IPS DF 6.9 (cell line): ENCODE measurements at places on chromosomes 11 and 22.

DNA sequence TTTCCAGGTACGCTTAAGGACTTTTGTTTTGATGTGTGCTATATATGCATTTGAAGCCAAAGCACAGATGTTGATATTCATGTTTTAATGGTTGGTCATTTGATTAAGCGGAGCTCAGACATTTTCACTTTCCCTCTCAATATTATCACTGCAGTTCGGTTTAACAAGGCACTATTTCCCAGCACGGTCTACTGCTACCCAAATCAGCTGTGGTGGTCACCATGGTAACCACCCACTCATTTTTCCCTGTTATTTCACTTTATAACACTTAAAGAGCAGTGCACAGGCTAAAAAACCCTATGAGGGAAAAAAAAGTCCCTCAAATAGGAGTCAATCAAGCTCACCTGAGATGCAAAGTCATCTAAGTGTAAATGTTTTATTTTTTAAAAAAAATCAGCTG, 439.6 kb upstream of the CCDC90B start:
- H3K27me3 ChIP-seq, result no peaks in the 10 kb centered on the region
- H3K27ac ChIP-seq, result no peak overlapping the region
- peaks cover 4% of the 10 kb centered on the region for H3K4me1 ChIP-seq

GRCh38 chr11:113664981-113665710, 41.0 kb downstream of the TMPRSS5 start:
- H3K36me3 ChIP-seq, result no peaks in the 10 kb centered on the region
- no peak for DNase-seq
- no peaks in the 10 kb centered on the region for H3K27me3 ChIP-seq
- H3K4me3 ChIP-seq, result no peak overlapping the region
- peaks cover 1% of the 10 kb centered on the region; the same call in 1 of the 2 replicates for H3K4me1 ChIP-seq

- no peak for DNase-seq
- no peak overlapping the region for H3K27ac ChIP-seq
- no peaks in the 10 kb centered on the region for H3K27me3 ChIP-seq
- H3K4me3 ChIP-seq, result no peak overlapping the region
- peaks cover 9% of the 10 kb centered on the region; the same call in 1 of the 2 replicates for H3K36me3 ChIP-seq
Measured at GRCh38 chr11:65090628-65091027, 5.4 kb upstream of the VPS51 start.

DNA sequence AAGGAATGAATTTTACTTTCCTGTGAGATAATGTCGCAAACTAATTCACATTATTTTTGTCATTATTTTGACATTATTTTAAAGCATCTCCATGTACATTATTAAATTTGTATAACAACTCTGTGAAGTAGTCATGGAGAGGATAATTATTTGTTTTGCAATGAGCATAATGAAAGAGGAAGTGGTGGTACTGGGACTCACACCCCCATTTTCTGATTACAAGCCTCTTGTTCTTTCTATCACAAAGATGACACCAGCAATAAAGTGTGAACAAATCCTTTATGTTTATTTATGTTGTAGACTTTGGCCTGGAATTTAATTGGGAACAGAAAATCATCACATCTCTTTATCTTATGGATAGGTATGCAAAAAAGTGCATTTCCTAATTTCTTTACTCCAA, 522.6 kb downstream of the TMEM135 start:
- H3K27ac ChIP-seq, result no peak overlapping the region
- no peaks in the 10 kb centered on the region for H3K36me3 ChIP-seq
- no peak overlapping the region for H3K4me3 ChIP-seq
- H3K27me3 ChIP-seq, result no peaks in the 10 kb centered on the region

GRCh38 chr11:75346912-75347647, 4.4 kb downstream of the ARRB1 start:
- H3K27me3 ChIP-seq, result no peaks in the 10 kb centered on the region
- no peaks in the 10 kb centered on the region for H3K36me3 ChIP-seq
- DNase-seq, result no peak
- H3K4me1 ChIP-seq, result peaks cover 8% of the 10 kb centered on the region
- no peak overlapping the region for H3K27ac ChIP-seq
- no peak overlapping the region for H3K4me3 ChIP-seq

DNA sequence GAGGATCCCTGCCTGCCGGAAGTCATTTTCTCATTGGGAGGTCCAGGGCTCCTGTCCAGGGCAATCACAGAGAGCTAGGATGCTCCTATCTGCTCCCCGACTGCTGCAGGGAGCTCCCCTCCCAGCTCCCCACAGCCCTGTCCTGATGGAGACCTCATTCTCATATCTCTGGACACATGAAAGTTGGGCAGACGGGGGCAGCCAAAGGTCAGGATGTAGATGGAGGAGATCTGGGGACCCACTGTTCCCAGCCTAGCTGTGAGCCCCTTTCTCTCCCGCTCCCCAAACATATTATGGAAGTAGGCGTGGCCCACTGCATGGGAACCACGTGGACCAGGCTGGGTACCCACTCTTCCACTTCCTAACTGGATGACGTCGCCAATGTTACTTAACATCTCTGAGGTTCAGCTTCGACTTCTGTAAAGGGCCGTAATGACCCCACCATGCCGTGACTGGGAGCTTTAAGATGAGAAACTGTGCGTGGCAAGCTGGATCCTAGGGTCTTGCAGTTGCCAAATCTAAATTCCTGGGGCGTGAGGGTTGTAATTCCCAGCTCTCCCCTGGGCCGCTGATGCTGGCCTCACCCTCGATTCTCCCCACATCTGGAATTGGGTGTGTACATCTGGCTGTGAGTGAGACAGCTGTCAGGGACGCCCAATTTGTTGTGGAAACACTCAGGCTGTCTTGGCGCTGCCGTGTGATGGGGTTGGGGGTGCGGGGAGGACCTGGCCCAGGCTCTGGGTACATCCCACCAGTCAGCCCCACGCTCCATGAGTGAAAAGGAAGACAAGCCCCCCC, 1.8 kb downstream of the CDC42EP2 start:
- no peak overlapping the region for H3K4me3 ChIP-seq
- no peak overlapping the region for H3K27ac ChIP-seq
- H3K4me1 ChIP-seq, result peaks cover 7% of the 10 kb centered on the region
- peaks cover 9% of the 10 kb centered on the region for H3K36me3 ChIP-seq
- peaks cover 3% of the 10 kb centered on the region; the same call in 1 of the 2 replicates for H3K27me3 ChIP-seq

DNA sequence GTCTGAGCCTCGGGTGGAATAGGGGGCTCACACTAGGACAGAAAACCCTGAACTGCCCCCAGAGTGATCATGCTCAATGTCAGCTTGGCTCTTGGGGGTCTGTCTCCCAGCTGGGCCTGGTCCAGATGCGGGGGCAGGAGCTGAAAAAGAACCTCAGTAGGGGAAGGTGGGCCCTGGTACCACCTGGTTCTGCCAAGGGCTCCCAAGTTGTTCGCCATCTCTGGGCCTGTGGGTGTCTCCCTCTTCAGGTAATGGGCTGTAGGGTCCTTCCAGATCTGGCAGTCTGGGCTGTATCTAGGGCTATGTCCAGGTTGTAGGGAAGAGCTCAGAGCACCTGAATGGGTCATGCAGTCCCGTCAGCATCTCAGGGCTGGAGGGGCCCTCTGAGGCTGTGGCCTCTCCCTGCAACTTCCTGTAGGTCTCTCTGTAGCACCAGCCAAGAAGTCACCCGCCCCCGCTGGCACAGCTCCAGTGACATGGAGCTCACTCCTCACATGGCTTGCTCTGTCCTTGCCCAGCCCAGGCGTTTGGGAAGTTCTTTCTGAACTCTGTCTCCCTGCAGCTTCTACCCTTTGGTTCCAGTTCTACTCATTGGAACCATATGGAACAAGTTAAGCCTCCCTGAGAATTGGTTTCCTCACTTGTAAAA, 33.0 kb upstream of the SOX10 start:
- H3K4me3 ChIP-seq, result no peak overlapping the region
- H3K27me3 ChIP-seq, result no peaks in the 10 kb centered on the region
- DNase-seq, result no peak
- no peaks in the 10 kb centered on the region for H3K36me3 ChIP-seq
